ENCODE measurements at places on chromosomes 13 and 19. TPM values are rescaled to one million over a fixed set of nuclear protein-coding genes. Genes with fewer than 3 reads are reported as not detected.

Gene PSG3
- not detected for total RNA-seq

Gene ZNF30
- 4.4 TPM for total RNA-seq

Gene EBI3
- 1.7 TPM for total RNA-seq

Gene CNMD
- not detected for total RNA-seq

Gene GSX1
- not detected for total RNA-seq

Gene MIR17HG
- 2.3 TPM for total RNA-seq

Gene RGL3
- 2.0 TPM for total RNA-seq

Gene GPR12
- not detected for total RNA-seq

Gene MBD3L3
- not detected for total RNA-seq

All from A549 treated with RU486 at 1 μM for 4 hours (cell line).